Hair follicular keratinocyte (primary cell): ENCODE measurements at places on chromosomes 7 and 10. TPM values are rescaled to one million over a fixed set of nuclear protein-coding genes. Genes with fewer than 3 reads are reported as not detected.

GARIN1A gene
- total RNA-seq, result not detected in 2 replicates

PRR15 gene
- 2.7 and 6.3 TPM in 2 replicates for total RNA-seq

OR2A1 gene
- total RNA-seq, result 0.11 TPM in 1 of 2 replicates, not detected in the other

CUL1 gene
- total RNA-seq, result 40.3 and 47.3 TPM in 2 replicates

LAMB1 gene
- 94.8 and 143 TPM in 2 replicates for total RNA-seq

GIMAP1 gene
- not detected in 2 replicates for total RNA-seq

ASB10 gene
- not detected in 2 replicates for total RNA-seq

SHH gene
- total RNA-seq, result not detected in 2 replicates
